CD4-positive, alpha-beta T cell treated with Interferon alpha-2 for 1 hour (primary cell): ENCODE measurements at places on chromosomes 11 and 22.

DNA sequence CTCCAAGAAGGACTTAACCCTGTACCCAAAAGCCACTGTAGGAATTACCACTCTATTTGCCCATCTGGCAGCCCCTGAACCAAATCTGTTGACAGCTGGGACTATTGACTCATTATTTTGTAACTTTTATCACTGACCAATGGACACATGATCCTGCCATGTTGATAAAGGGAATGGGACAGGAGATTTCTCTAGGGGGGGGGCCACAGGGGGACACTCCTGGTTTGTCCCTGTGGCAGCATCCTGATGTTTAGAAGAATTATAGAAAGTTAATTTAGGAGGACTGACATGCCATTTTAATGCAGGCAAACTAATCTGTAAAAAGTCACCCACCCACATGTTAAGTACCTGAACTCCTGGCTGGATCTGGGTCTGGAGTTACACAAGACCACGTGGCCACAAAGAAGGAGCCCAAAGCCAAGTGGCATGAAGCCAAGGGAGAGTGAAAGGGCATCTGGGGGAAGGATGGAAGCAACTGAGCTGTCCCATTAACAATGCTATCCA lies 558.1 kb downstream of the ETS1 start:
- no peak for DNase-seq

- peak; percentile 4 for DNase-seq
Observed at GRCh38 chr11:19970944-19971343, 189.3 kb downstream of the DBX1 start.

- DNase-seq = no peak
Observed at GRCh38 chr11:21343204-21343603, 673.8 kb downstream of the NELL1 start.

GRCh38 chr11:1375955-1376258 lies 13.8 kb upstream of the BRSK2 start:
- DNase-seq = no peak

DNA sequence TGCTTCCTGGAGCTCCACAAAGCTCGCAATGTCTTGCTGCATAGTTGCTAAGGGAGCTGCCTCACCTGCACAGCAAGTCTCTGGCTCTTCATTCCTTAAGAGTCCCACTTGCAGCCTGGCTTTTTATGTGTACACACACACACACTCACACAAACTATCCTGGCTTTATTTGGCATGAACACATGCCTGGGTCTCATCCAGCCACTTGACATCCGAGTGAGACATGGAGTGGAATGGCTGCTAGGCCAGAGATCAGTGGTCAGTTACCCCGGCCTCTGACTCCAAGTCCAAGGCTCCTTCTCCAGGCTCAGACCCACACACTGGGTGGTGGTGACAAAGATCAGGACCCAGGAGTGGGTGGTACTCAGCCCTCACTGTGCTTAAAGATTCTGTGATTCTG lies 37.9 kb upstream of the CLTCL1 start:
- DNase-seq = no peak

- no peak for DNase-seq
Observed at GRCh38 chr11:2092464-2092910, 46.7 kb downstream of the IGF2 start.

DNA sequence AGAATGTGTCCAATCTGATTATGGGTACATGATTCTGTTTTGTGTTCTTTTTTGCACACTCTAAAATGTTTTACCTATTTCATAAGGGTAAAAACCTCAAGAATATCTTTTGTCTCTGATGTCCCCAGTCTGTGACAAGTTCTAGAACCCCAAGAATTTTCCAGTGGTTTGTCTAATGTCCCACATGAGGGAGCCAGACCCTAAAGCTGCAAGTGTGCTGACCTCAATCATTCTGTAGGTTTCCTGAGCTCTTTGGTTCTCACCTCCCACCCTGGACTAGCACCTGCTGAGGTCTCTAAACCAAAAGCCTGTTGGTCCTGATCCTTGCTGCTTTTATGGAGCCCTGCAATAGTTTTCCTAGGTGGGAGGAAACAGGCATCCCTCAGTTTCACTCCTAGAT lies 149.8 kb upstream of the MPPED2 start:
- DNase-seq = no peak

- peak; percentile 46 for DNase-seq
Observed at GRCh38 chr11:123069908-123070821, 8.2 kb upstream of the HSPA8 start.

- DNase-seq = no peak
Observed at GRCh38 chr22:43185860-43186261, 1.1 kb downstream of the TTLL12 start.

GRCh38 chr11:68938816-68939582 lies 35.3 kb downstream of the IGHMBP2 start:
- DNase-seq = no peak
